ENCODE measurements at places on chromosomes 5 and 9. TPM values are rescaled to one million over a fixed set of nuclear protein-coding genes. Genes with fewer than 3 reads are reported as not detected.

C8G gene
- total RNA-seq: not detected

PRLR gene
- 12.4 TPM for total RNA-seq

NSUN2 gene
- total RNA-seq: 37.7 TPM

ZNF366 gene
- 1.1 TPM for total RNA-seq

NREP gene
- 65.0 TPM for total RNA-seq

DNA sequence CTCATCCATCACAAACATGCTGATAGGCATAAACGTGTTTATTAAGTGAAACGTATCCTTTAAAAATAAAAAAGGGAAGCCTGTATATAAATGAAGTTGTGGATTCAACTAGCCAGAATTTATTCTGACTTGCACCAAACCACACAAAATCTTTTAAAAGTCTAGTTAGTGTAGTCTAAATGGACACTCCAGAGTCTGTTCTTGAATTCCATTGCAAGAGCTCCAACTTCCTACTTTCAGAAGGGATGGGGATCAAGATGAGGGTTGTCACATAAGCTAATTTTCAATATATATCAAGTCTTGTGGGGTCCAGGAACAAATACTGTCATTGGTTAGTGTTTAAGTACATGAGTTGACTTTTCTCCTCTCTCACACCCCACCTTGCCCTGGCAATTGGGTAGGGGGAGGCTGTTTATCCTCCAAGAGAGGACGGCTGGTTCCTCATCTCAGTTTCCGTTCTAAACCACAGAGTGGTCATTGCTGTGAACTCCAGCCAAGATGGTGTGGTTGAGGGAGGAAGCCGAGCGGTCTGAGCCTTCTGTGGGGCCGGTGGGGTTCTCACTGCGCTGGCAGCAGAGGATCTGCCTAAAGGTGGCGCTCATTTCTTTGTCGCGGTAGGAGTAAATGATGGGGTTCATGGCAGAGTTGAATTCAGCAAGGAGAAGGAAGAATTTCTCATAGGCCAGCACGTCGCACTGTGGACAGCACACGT lies 163.2 kb downstream of the LPAR1 start:
- H3K4me1 ChIP-seq: peaks cover 3% of the 10 kb centered on the region
- H3K27ac ChIP-seq: no peak overlapping the region
- H3K36me3 ChIP-seq: no peaks in the 10 kb centered on the region
- no peaks in the 10 kb centered on the region for H3K27me3 ChIP-seq
- no peak for DNase-seq

DNA sequence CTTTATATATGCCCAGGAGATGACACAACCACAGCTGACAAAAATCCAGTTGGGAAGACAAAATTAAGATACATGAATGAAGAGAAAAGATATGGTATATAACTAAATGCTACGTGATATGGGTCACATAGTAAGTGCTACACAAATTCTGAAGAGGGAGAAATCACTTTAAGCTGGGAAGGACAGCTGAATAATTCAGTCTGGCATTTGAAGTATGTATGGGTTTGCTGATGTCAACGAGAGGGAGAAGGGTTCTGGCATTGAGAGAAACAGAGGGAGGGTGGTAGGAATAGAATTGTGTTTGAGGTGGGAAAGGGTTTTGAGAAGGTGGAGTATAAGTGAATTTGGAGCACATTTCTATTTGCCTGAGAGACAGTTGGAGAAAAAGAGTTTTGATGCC lies 6.7 kb upstream of the SLIT3 start:
- H3K4me1 ChIP-seq: no peaks in the 10 kb centered on the region
- no peaks in the 10 kb centered on the region for H3K27me3 ChIP-seq
- no peaks in the 10 kb centered on the region for H3K36me3 ChIP-seq
- no peak overlapping the region for H3K4me3 ChIP-seq
- no peak for DNase-seq
- H3K27ac ChIP-seq: no peak overlapping the region

DNA sequence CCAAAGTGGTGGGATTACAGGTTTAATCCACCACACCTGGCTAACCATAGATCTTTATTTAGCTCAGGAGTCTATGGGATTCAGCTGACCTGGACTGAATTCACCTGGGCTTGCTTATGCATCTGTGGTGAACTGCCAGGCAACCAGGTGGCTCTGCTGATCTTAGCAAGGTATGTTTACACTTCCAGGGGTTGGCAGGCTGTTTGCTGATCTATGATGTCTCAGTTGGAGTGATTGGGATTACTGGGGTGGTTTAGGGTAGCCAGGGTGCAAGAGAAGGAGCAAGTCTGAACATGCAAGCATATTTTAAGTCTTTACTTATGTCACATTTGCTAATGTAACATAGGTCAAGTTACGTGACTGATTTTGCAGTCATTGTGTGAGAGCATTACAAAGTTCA lies 63.6 kb upstream of the JAK2 start:
- no peak for DNase-seq
- H3K4me1 ChIP-seq: peaks cover 1% of the 10 kb centered on the region
- H3K36me3 ChIP-seq: no peaks in the 10 kb centered on the region
- H3K4me3 ChIP-seq: no peak overlapping the region
- H3K27ac ChIP-seq: no peak overlapping the region

DNA sequence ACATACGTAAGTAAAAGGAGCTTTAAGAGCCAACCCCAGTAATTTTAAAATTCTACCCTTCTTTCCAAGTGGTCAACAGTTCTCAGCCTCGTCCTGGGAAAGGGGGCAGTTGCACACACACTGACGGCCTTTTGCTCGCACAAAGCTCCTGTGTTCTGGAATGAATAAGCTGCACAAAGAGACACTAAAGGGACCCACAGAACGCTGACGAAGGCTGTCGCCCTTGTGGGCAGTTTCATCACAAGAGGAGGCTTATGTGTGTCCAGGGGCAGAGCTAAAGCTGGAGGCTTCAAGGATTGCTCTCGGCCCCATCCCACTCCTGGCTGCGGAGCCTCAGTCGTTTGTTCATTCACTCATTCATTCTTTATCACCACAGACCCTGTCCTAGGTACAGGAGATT lies 67.0 kb upstream of the NEK6 start:
- no peak for DNase-seq
- no peaks in the 10 kb centered on the region for H3K36me3 ChIP-seq
- H3K4me1 ChIP-seq: no peaks in the 10 kb centered on the region
- no peak overlapping the region for H3K27ac ChIP-seq
- H3K4me3 ChIP-seq: no peak overlapping the region
